ENCODE measurements at places on chromosomes 16 and 17. TPM values are rescaled to one million over a fixed set of nuclear protein-coding genes. Genes with fewer than 3 reads are reported as not detected.

- no peak for DNase-seq
Observed at GRCh38 chr17:49746791-49747490, 17.0 kb downstream of the FAM117A start.

- no peak for DNase-seq
Observed at GRCh38 chr16:56284521-56284920, 93.2 kb downstream of the GNAO1 start.

Gene SHCBP1
- total RNA-seq: 16.8 TPM

DNA sequence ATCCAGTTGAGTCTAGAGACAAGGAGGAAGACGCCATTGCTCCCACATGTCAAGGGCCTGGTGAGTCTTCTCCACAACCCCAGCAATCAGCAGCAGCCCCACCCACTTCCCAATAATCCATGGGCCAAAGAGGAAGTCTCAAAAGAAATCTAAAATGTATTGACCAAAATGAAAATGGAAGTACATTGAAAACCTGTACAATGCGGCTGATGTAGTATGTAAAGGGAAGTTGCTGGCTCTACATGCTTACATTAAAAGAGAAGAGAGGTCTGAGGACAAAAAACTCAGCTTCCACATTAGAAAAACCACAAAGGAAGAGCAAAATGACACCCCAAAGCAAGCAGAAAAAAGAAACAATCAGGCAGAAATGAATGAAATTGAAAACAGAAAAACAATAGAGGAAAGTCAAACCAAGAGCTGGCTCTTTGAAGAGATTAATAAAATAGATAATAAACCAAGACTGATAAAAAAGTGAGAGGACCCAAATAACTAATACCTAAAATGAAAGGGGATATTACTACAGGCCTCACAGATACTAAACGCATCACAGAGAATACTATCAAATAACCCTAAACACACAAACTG lies 100.6 kb upstream of the METRNL start:
- no peak for DNase-seq

Gene KCNH6
- under 0.01 TPM for total RNA-seq

Gene LDHD
- 0.39 TPM for total RNA-seq

GRCh38 chr16:26667307-26667706 lies 399.4 kb upstream of the C16orf82 start:
- no peak for DNase-seq

- no peak for DNase-seq
Observed at GRCh38 chr16:75252946-75253911, 1.8 kb upstream of the BCAR1 start.

DNA sequence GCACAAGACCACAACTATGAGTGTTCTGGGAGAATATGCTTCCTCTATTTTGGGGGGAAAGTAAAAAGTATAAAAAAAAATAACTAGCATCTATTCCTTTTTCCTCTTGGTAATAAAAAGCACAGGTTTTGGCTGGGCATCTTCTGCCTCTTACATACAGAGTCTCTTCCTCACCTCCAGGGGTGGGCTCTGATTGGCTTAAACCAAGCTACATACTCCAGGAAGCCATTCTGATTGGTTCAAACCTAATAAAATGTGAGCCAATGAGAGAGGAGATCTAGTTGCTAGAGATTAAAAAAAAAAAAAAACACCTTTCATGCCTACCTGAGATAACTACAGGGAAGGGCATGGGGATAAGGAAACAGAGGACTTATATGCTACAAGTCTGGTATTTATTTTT lies 365.9 kb upstream of the ERCC4 start:
- no peak for DNase-seq

GRCh38 chr17:42329025-42329976 lies 41.0 kb downstream of the STAT5A start:
- DNase-seq: peak; percentile 69

DNA sequence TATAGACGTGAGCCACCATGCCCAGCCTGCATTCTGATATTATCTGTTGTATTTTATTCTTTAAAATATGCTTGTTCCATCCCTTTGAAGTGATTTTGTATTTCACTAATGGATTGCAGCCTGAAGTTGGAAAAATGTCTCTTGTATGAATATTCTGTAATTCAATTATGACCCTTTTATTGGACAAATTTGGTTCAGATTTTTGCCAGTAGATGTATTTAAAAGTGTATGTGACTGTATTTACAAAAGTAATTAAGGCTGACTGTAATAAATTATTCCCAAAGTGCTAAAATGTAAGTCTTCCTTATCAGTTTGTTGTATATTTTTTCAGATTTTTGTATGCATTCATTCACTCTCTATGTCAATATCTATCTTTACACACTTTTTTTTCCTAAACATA lies 23.8 kb downstream of the PPM1E start:
- DNase-seq: no peak

GRCh38 chr17:39195568-39196160 lies 1.8 kb downstream of the CACNB1 start:
- no peak for DNase-seq

Gene LRRC37B
- 8.9 TPM for total RNA-seq

GRCh38 chr16:54632322-54633220 lies 298.1 kb upstream of the IRX5 start:
- DNase-seq: no peak

Gene CORO1A
- 2.4 TPM for total RNA-seq

DNA sequence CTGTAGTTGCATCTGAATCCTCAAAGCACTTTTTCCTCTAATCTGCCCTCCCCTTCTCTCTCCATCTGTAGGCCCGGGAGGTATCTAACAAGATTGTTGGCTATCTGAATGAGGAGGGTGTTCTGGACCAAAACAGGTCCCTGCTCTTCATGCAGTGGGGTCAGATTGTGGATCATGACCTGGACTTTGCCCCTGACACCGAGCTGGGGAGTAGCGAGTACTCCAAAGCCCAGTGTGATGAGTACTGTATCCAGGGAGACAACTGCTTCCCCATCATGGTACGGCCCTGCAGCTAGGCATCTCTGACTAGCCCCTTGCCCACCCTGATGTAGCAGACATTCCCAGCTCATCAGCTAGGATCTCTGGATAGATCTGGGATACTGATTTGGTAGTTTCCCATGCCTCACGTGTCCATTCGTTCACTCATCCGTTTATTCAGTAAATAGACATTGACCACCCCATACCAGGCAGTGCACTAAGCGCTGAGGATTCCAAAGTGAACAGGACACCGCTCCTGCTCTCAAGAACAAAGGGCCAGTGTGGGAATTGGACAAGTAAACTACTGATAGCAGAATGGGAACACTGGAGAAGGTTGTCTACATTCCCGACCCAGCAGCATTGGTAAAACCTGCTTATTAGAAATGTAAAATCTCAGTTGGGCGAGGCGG lies 12.1 kb downstream of the LPO start:
- DNase-seq: no peak

Gene KRTAP4-4
- total RNA-seq: not detected

Gene CRYBA1
- total RNA-seq: not detected

Gene PMFBP1
- total RNA-seq: under 0.01 TPM

GRCh38 chr16:49640581-49640980 lies 215.3 kb downstream of the ZNF423 start:
- no peak for DNase-seq

DNA sequence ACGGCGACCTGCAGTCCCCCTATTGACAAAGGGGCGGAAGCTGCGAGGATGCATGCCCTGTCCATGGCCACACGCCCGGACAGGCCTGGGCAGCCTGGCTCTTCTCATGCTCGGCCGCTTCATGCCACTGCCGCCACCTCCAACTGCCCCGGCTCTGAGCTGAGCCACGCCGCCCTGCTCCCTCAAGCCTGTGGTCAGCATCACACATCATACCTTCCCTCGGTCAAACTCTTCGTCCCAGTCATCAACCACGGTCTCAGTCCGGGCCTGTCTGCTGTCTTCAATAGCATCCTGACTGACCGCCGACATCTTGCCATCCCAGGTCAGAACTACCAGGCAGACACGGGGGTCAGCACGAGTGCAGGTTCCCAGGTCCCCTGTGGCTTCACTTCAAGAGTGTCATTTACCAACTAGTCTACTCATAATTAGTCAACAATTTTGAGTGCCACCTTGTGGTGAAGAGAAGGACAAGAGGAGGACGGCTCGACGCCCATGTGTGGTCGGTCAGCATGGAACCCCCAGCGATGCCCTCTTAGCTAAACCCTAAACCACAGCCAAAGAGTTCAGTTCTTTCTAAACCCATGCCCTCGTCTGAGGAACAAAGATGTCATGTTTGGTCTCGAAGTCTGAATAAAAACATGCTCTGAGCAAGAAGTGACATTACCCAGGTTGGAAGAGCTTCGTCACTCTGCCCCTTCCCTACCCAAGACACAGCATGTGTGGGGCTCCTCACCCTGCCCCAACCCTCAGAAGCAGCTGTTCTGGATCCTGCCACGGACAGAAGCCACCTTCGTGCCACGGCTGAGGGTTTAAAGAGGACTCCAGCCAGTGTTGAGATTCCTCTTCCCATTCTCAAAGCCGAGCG lies 16.9 kb upstream of the CYTH1 start:
- DNase-seq: peak; percentile 50

DNA sequence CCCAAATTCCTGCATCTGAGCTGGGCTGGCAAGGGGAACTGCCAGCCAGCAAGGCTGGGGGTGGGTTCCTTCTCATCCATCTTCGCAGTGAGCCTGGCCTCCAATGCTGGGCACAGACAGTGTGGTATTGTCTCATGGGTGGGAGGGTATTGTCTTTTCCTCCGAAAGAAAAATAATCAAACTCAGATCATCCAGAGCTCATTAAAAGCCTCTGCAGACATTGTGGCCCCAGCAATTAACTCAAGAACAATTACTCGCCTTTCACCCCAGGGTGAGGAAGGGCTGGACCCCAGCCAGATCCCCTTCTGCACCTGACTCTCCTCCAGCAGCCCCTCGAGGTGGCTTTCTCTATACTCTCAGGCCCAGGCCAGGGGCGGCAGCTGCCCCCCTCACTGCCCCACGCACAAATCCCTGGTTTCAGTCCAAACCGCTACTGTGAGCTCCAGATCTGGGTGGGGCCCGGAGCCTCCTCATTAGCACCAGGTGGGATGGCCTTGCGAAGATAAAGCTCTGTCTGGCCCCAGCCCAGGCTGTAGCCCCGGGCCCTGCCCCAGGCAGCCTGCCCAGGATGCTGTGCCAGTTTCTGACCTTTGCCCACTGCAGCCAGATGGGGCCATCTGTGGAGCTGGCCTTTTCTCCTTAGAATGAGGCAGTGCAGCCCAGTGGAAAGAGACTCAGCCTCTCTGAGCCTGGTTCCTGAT lies 2.3 kb upstream of the KRT15 start:
- no peak for DNase-seq

All from dermis microvascular lymphatic vessel endothelial cell (primary cell).